ENCODE measurements at places on chromosomes 5 and 9.

DNA sequence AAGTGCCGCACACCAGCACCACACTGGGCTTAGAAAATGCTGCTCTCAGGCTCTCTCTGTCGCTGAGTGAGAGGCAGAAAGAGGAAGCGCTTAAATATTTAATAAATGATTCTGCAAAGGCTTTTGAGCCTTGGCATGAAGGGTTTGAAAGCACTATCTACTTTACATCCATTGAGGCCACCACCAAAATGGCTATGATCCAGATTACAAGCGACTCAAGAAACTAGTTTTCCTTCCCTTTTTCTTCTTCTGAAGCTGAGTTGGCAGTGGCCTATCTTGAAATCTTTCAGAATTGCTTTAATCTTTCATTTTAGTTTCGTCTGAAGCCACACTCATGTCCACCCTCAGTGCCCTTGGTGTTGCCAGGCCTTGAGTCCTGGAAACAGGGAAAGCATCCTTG lies 59.5 kb downstream of the EBF1 start:
- H3K27me3 ChIP-seq = no peaks in the 10 kb centered on the region
- no peak overlapping the region for H3K4me3 ChIP-seq
- no peak for DNase-seq

- no peak overlapping the region for H3K27ac ChIP-seq
- no peaks in the 10 kb centered on the region for H3K36me3 ChIP-seq
- no peaks in the 10 kb centered on the region for H3K27me3 ChIP-seq
Measured at GRCh38 chr9:70557661-70558369, 143.4 kb upstream of the KLF9 start.

GRCh38 chr5:150516011-150516410 lies 8.1 kb downstream of the NDST1 start:
- H3K27ac ChIP-seq = no peak overlapping the region
- H3K4me3 ChIP-seq = no peak overlapping the region
- peaks cover 11% of the 10 kb centered on the region for H3K4me1 ChIP-seq
- H3K36me3 ChIP-seq = no peaks in the 10 kb centered on the region
- no peak for DNase-seq
- H3K27me3 ChIP-seq = no peaks in the 10 kb centered on the region

DNA sequence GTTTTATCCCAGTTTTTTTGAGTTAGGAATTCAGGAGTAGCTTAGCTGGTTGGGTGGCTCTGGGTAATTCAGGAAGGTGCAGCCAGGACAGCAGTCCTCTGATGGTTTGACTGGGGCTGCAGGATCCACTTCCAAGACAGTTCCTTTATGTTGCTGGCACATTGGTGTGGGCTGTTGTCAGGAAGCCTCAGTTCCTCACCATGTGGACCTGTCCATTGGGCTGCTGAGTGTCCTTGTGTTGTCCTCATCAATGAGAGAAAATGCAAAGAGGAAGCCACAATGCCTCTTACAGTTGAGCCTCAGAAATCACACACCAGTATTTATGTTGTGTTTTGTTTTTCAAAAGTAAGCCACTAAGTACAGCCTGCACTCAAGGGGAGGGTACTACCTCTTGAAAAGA lies 140.9 kb downstream of the MAST4 start:
- no peaks in the 10 kb centered on the region for H3K4me1 ChIP-seq
- H3K4me3 ChIP-seq = no peak overlapping the region
- H3K27ac ChIP-seq = no peak overlapping the region
- H3K27me3 ChIP-seq = no peaks in the 10 kb centered on the region

DNA sequence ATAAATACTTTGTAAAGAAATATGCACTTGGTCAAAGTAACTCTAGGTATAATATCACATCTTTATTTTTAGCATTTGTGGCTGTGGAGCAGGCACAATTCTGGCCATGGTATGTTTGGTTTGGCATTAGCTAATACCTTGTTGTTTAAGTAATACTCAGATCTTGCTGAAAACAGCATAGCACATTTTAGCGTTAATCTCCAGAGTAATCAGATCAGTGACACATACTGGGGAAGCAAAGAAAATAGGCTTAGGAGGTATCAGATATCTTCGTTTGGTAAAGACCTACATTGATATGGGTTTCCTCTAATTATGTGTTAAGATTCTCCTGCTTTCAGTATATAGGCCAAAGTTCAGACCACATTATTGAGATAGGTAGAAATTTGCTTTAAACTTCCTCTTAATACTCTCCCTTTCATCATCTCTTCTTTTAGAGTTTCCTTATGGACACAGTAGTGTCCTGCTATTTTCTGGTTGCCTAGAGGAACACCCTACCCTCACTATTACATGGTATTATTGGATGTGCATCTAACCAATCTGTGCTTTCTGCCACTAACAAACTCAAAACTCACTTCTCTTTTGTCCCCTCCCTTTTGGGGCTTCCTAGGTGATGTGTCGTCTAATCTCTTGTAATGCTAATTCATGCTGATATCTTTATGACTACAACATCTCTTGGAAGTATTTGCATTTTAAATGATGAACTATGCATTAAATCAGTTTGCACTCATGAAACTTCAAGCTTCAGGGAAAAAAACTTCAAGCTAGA lies 437.3 kb upstream of the ADAMTSL1 start:
- DNase-seq = no peak
- H3K4me1 ChIP-seq = no peaks in the 10 kb centered on the region
- H3K27me3 ChIP-seq = no peaks in the 10 kb centered on the region

GRCh38 chr5:53482717-53483638 lies 2.5 kb downstream of the FST start:
- H3K36me3 ChIP-seq = peaks cover 46% of the 10 kb centered on the region
- no peaks in the 10 kb centered on the region for H3K27me3 ChIP-seq
- H3K4me1 ChIP-seq = no peaks in the 10 kb centered on the region
- DNase-seq = peak; percentile 85

DNA sequence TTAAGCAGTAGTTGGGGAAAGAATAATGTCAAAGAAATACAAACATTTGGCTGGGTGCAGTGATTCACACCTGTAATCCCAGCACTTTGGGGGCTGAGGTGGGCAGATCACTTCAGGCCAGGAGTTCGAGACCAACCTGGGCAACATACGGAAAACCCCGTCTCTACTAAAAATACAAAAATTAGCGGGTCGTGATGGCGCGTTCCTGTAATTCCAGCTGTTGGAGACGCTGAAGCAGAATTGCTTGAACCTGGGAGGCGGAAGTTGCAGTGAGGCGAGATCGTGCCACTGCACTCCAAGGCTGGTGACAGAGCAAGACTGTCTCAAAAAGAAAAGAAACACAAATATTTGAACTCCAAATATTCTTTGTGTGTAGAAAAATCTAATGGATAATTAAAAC lies 4.7 kb downstream of the MATR3 start:
- no peaks in the 10 kb centered on the region for H3K27me3 ChIP-seq
- no peak for DNase-seq
- H3K36me3 ChIP-seq = no peaks in the 10 kb centered on the region

- H3K4me3 ChIP-seq = no peak overlapping the region
- no peaks in the 10 kb centered on the region for H3K4me1 ChIP-seq
- no peaks in the 10 kb centered on the region for H3K27me3 ChIP-seq
- H3K36me3 ChIP-seq = no peaks in the 10 kb centered on the region
Measured at GRCh38 chr5:37580106-37580505, 201.0 kb downstream of the WDR70 start.

DNA sequence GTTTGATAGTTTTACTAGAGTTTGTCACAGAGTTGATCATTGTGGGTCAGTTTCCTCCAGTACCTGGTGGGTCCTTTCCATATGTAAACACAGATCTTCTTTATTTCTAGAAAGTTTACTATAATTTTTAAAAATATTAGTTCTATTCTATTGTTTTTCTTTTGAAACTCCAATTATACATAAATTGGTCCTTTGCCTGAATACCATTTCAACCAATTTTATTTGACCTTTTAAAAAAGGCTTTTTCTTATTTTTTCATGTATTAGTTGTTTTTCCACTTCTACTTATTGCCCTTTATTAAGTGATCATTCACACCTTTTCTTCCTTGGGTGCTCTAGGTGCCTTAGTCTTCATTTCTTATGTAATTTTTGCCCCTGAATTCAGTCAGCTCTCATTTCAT lies 33.0 kb upstream of the MUSK start:
- DNase-seq = no peak
- H3K4me3 ChIP-seq = no peak overlapping the region
- no peaks in the 10 kb centered on the region for H3K36me3 ChIP-seq
- H3K27me3 ChIP-seq = no peaks in the 10 kb centered on the region

GRCh38 chr5:175381130-175381529 lies 62.9 kb downstream of the DRD1 start:
- no peaks in the 10 kb centered on the region for H3K27me3 ChIP-seq
- no peak for DNase-seq
- H3K27ac ChIP-seq = no peak overlapping the region
- H3K36me3 ChIP-seq = no peaks in the 10 kb centered on the region

- no peaks in the 10 kb centered on the region for H3K4me1 ChIP-seq
- no peak overlapping the region for H3K4me3 ChIP-seq
- H3K27ac ChIP-seq = no peak overlapping the region
- peak; percentile 34 for DNase-seq
Measured at GRCh38 chr5:179165421-179166170, 105.4 kb downstream of the ZNF354C start.

- no peaks in the 10 kb centered on the region for H3K36me3 ChIP-seq
- DNase-seq = no peak
- no peaks in the 10 kb centered on the region for H3K4me1 ChIP-seq
- no peaks in the 10 kb centered on the region for H3K27me3 ChIP-seq
Measured at GRCh38 chr5:170464280-170465127, 39.3 kb upstream of the KCNIP1 start.

DNA sequence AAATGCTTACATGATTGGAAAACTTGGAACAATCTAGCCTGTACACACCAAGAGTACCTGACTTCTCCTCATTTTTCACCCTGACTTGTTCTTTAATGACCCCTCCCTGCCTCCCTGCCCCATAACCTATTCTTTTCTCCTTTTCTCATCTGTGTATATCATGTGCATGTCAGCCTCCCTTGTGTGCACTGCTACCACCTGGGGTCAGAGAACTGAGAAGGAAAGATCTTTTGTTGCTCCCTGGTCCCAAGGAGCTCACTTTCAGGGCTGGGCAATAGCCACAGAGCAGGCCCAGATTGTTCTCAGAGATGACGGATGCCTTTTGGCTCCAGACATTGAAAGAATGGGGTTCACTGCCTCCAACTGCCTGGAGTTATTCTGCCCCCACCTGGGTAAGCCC lies 5.1 kb downstream of the MAP1B start:
- no peaks in the 10 kb centered on the region for H3K27me3 ChIP-seq
- no peaks in the 10 kb centered on the region for H3K36me3 ChIP-seq
- no peak overlapping the region for H3K27ac ChIP-seq
- H3K4me1 ChIP-seq = peaks cover 9% of the 10 kb centered on the region

GRCh38 chr5:136210259-136210658 lies 17.3 kb upstream of the SMIM32 start:
- peaks cover 28% of the 10 kb centered on the region for H3K27me3 ChIP-seq
- H3K4me1 ChIP-seq = 0 out of 2 replicates have a peak, but pooled peaks cover 2% of the 10 kb centered on the region
- no peak overlapping the region for H3K4me3 ChIP-seq
- DNase-seq = no peak

DNA sequence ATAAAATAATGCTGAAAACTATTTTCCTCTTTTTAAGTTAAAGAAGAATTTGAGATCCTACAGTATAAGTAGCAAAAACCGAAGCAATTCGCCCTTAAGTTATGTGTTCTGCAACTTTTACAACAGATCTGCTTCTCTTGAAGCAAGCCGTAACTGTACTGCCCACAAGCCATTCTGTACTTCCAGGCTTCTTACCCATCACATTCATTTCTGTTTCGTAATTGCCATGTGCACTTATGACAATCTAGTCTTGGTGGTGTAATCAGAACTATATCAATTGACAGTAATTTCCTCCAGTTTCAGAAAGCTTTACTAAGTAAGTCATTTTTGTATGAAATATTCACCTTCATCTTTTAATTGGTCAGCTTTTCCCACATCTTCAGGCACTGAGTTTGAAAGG lies 13.8 kb downstream of the SGTB start:
- no peak overlapping the region for H3K4me3 ChIP-seq
- no peaks in the 10 kb centered on the region for H3K36me3 ChIP-seq
- no peak overlapping the region for H3K27ac ChIP-seq
- no peaks in the 10 kb centered on the region for H3K4me1 ChIP-seq
- H3K27me3 ChIP-seq = no peaks in the 10 kb centered on the region

DNA sequence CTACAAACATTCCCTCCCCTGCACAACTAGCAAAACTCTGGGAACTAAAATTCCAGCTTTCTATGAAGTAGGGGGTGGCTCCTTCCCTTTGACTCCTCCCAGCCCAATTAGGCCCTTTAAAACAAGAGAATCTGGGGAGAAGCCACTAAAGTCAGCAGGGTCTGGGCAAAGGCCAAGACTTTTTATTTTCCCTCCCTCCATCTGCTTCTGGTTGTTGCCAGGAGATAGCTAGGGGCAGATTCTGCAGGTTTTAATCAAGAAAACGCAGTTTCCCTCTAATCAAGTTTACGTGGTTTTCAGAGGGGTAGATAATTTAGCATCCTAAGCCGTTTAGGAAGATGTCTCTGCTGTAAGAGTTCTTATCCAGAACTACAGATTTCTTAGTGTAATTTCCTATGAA lies 114.5 kb upstream of the CDH6 start:
- H3K4me3 ChIP-seq = no peak overlapping the region
- no peaks in the 10 kb centered on the region for H3K36me3 ChIP-seq
- H3K27ac ChIP-seq = no peak overlapping the region
- no peaks in the 10 kb centered on the region for H3K27me3 ChIP-seq
- DNase-seq = no peak
- 0 out of 2 replicates have a peak, but pooled peaks cover 2% of the 10 kb centered on the region for H3K4me1 ChIP-seq

DNA sequence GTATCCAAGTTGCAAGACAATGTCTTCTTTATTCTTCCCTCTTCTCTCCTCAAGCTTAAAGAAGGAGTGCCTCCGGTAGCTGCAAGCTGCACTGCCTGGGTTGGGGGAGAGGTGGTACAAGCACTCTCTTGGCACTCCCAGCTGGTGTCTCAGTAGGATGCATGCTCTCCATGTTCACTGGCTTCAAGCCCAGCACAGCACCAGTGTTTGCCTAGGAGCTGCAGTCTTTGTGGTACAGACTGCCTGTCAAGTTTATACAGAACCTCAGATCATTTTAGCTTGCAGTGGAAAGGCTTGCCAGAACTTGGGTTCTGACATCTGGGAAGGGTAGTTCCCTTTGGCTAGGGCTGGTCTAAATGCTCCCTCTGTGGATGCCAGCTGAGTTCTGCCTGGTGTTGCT lies 505.6 kb downstream of the MAN2A1 start:
- H3K27me3 ChIP-seq = no peaks in the 10 kb centered on the region
- no peak overlapping the region for H3K4me3 ChIP-seq
- no peak overlapping the region for H3K27ac ChIP-seq
- no peaks in the 10 kb centered on the region for H3K36me3 ChIP-seq
- no peaks in the 10 kb centered on the region for H3K4me1 ChIP-seq
